Peyer's patch (tissue), 4 donors: ENCODE measurements at places on chromosomes 12 and 14.

- H3K36me3 ChIP-seq, result no peaks in the 10 kb centered on the region
- no peaks in the 10 kb centered on the region for H3K4me1 ChIP-seq
- no peak overlapping the region for H3K4me3 ChIP-seq
- no peak overlapping the region for H3K27ac ChIP-seq
- no peaks in the 10 kb centered on the region for H3K27me3 ChIP-seq
These were observed 6.8 kb downstream of the PFKM start for GRCh38 chr12:48125985-48126384.

- no peak for DNase-seq
- H3K4me1 ChIP-seq, result no peaks in the 10 kb centered on the region
- H3K4me3 ChIP-seq, result no peak overlapping the region
- H3K27me3 ChIP-seq, result no peaks in the 10 kb centered on the region
- H3K36me3 ChIP-seq, result no peaks in the 10 kb centered on the region
- no peak overlapping the region for H3K27ac ChIP-seq
These were observed 27.4 kb upstream of the RXYLT1 start for GRCh38 chr12:63752283-63752682.

GRCh38 chr14:35398071-35398584, 6.4 kb downstream of the NFKBIA start:
- no peak for DNase-seq
- H3K27ac ChIP-seq, result peak overlapping the region; percentile 57
- no peak overlapping the region for H3K4me3 ChIP-seq
- H3K27me3 ChIP-seq, result no peaks in the 10 kb centered on the region
- H3K4me1 ChIP-seq, result peaks cover 6% of the 10 kb centered on the region
- H3K36me3 ChIP-seq, result peaks cover 39% of the 10 kb centered on the region

DNA sequence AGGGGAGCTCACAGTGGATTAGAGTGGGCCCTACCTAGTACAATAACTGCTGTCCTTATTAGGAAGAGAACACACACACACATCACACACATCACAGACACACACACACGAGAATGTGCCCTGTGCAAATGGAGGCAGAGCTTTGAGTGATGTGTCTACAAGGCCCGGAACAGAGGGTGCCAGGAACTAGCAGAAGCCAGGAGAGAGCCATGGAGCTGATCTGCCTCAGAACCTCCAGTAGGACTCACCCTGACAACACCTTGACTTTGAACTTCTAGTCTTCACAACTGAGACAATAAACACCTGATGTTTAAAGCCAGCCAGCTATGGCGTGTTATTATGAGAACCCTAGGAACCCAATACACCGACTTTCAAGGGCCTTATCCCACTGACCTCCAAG, 29.7 kb upstream of the FKBP4 start:
- no peaks in the 10 kb centered on the region for H3K36me3 ChIP-seq
- no peaks in the 10 kb centered on the region for H3K4me1 ChIP-seq
- no peak overlapping the region for H3K4me3 ChIP-seq
- no peak for DNase-seq

DNA sequence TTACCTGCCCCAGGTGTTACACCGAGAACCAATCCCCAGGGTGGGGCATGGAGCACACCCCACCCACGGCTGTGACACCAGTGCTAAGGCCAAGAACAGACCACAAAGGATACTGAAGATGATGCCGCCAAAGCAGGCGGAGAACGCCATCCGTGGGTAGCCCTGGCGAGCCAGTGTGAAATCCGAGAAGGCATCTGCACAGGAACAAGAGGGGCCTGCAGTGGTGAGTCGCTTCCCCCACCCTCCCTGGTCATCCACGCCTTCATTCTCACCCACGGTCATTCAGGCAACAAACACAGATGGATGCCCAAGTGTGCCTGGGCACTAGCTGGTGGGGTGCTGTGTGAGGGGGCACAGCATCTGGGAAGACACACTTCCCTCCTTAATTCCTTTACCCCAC, 28.5 kb downstream of the SLC8B1 start:
- H3K4me3 ChIP-seq, result no peak overlapping the region
- no peaks in the 10 kb centered on the region for H3K27me3 ChIP-seq
- H3K27ac ChIP-seq, result no peak overlapping the region
- no peaks in the 10 kb centered on the region for H3K4me1 ChIP-seq
- H3K36me3 ChIP-seq, result peaks cover 86% of the 10 kb centered on the region
- no peak for DNase-seq

- H3K36me3 ChIP-seq, result no peaks in the 10 kb centered on the region
- H3K27me3 ChIP-seq, result no peaks in the 10 kb centered on the region
- DNase-seq, result peak; percentile 53
- no peaks in the 10 kb centered on the region for H3K4me1 ChIP-seq
- peak overlapping the region; percentile 89 for H3K4me3 ChIP-seq
- peak overlapping the region; percentile 95 for H3K27ac ChIP-seq
These were observed 700 bp downstream of the PRKAG1 start for GRCh38 chr12:49017891-49018260.

DNA sequence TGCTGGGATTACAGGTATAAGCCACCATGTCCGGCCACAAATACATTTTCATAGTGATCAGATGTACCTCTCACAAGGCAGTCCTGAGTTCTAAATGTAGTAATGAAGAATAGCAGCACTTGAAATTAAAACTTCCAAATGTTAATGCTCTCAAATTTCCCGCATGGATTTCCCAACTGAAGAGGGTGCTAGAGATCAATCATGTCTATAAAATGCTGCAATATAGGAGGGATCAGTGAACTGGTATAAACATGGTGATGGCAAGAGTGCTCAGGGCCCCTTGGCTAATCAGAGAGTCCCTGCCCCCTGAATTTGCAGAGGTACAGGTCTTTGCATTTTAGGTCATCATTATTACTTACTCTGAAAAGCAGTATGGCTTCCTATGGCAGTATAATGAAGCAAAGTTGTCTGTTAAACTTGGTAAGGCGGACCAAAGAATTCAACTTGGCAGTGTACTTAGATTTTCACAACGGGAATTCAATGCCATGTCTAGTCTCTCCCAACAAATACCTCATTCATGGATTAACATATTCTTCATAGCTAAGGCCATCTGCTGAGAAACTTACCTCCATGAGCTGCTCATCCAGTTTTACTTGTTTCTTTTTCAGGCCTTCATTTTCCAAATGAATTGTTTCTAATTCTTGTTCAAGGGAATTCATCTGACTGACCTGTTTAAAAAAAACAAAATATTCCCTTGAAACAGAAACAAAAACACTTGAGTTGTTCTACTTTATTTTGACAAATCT, 67.0 kb upstream of the SAV1 start:
- H3K27ac ChIP-seq, result no peak overlapping the region
- H3K36me3 ChIP-seq, result no peaks in the 10 kb centered on the region
- no peaks in the 10 kb centered on the region for H3K27me3 ChIP-seq
- H3K4me3 ChIP-seq, result no peak overlapping the region
- no peak for DNase-seq

- no peaks in the 10 kb centered on the region for H3K36me3 ChIP-seq
- no peaks in the 10 kb centered on the region for H3K27me3 ChIP-seq
- H3K27ac ChIP-seq, result peak overlapping the region; percentile 98
- no peak for DNase-seq
These were observed 1.4 kb downstream of the EEA1 start for GRCh38 chr12:92927436-92928281.

GRCh38 chr12:57838594-57839302, 7.8 kb downstream of the CTDSP2 start:
- H3K4me1 ChIP-seq, result peaks cover 92% of the 10 kb centered on the region
- no peak for DNase-seq
- H3K36me3 ChIP-seq, result peaks cover 3% of the 10 kb centered on the region
- peak overlapping the region; percentile 71 for H3K27ac ChIP-seq
- H3K27me3 ChIP-seq, result no peaks in the 10 kb centered on the region

DNA sequence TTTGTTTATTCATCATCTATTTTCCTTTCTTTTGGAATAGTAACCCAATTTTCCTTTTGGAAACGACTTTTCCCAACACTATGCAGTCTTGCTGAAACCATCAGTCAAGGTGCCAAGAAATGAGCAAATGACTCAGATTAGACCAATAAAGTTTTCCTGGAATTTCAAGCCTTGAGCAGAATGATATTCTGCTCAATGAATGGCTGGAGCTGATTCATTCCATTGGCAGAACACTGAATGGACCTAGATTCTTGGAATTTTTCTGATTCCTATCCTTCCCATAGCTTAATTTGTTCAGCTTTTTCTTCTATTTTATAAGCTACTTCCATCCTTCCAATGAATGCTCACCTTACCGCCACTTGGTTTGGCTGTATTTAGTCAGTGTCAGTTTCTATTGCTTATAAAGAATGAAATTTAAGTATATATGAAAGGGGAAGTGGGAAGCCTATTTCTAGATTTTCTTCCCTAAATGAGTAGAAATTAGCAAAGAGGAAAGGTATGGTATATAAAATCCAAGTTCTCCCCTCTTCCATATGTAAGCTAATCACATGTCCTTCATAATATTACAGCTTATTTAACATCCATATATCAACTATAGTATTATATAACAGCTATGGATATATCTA, 89.0 kb downstream of the C14orf39 start:
- no peak overlapping the region for H3K27ac ChIP-seq
- H3K4me3 ChIP-seq, result no peak overlapping the region
- H3K36me3 ChIP-seq, result no peaks in the 10 kb centered on the region
- no peaks in the 10 kb centered on the region for H3K4me1 ChIP-seq
- DNase-seq, result no peak
- H3K27me3 ChIP-seq, result no peaks in the 10 kb centered on the region
